ENCODE measurements at places on chromosomes 6 and 20. TPM values are rescaled to one million over a fixed set of nuclear protein-coding genes. Genes with fewer than 3 reads are reported as not detected.

DNA sequence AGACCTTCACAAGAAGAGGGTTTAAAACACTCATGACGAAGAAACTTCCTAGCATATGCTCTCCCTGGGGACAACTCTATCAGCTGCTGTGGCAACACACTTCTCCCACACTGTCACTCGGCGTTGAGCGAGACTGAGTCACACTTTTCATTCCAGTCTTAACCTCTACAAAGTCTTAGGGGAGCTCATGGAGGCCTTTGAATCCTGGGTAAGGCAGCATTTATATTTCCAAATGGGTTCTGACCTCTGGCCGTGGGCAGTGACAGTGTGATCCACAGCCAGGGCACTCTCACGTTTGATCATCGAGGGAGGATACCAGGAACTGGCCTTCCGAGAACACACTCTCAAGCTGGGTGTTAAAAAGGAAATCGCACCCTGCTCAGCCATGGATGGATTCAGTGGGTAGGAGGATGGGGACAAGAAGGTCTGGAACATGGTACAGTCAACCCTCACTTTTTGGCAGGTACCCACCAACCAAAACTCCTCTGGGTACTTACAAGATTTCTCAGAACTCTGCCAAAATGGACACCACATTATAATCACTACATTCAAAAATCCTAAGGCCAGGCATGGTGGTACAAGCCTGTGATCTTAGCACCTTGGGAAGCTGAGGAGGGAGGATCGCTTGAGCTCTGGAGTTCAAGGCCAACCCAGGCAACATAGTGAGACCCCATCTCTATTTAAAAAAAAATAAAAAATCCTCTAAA lies 19.6 kb downstream of the RRBP1 start:
- DNase-seq, result peak; percentile 31

DNA sequence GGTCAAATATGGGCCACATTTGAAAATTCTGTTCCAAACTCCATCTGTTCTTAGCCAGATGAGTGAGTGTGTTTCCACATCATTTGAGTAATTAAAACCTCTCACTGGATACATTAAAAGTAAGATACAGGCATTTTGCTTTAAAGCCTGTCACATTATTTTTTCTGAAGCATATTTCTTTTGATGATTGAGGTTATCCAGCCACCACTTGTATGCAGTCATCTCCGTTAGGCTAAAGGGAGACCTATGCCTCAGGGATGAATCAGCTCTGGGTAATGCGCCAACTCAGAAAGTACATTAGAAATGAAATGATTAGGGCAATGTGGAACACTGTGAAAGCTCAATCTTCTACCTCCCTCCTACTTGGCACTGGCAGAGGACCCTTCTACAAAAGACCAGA lies 90.7 kb downstream of the SNAP25 start:
- DNase-seq, result peak; percentile 88

SMIM13 gene
- 14.1 TPM for total RNA-seq

BCAS1 gene
- not detected for total RNA-seq

Measured in HFFc6 (cell line).